ENCODE measurements at places on chromosomes 5 and 9.

DNA sequence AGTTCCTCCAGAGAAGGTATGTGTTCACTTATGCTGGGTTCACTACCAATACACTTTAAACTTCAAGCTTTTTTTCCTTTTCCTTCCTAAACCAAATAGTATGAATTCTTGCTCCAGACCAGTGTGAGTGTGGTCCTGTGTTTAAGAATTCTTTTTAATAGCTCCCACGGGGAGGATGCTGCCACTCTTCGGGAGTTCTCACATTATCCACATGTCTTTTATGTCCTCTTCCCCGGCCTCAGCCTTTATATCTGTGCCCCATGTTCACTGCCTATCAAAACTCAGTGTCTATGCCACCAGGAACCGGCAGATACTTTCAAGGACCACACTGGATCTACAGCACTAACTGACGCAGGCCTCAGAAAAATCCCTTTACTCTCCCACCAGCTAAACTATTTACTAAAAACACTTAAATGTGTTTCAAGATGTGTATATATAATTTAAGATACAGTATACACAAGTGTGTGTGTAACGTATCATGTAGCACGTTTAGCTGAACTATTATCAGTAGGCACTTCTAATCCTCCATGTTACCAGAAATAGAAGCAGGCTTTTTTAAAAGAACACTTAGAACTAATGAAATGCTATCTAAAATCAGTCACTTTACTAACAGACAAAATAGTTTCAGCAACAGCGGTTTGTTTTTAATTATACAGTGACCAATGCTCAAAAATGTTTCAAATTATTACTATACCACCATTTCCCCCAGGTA is 88.0 kb downstream of the PLPP1 start:
- DNase-seq, result no peak

DNA sequence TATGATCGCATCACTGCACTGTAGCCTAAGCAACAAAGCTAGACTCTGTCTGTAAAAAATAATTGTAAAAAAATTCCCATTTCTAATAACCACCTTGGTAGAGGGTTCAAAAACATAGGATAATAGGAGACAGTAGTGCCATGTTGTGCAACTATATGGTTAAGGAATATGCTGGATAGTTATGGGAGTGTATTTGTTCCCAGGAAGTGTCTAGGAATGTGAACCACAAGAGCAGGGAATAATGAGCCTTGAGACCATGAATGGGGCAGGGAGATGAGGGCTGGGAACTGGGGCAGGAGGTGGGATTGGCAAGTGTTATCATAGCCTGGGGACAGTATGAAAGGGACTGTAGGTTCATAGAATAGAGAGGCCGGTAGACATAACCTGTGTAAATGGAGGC is 50.4 kb downstream of the RUSC2 start:
- DNase-seq, result no peak

DNA sequence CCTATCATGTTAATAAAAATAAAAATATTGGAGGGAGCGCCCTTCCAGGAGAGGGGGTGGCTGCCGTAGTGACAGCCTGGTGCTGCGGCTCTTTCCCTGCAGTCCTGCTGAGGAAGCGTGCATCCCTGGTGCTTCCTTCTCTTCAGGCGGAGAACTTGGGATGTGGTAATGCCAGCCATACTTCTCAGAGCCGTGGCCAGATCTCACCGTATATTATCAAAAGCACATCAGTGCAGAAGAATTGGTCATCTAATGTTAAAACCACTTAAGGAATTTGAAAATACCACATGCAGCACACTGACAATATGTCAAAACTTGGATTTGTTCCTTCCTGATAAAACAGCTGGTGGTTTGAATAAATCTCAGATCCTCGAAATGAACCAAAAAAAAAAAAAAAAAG is 17.7 kb downstream of the C9orf40 start:
- DNase-seq, result no peak

DNA sequence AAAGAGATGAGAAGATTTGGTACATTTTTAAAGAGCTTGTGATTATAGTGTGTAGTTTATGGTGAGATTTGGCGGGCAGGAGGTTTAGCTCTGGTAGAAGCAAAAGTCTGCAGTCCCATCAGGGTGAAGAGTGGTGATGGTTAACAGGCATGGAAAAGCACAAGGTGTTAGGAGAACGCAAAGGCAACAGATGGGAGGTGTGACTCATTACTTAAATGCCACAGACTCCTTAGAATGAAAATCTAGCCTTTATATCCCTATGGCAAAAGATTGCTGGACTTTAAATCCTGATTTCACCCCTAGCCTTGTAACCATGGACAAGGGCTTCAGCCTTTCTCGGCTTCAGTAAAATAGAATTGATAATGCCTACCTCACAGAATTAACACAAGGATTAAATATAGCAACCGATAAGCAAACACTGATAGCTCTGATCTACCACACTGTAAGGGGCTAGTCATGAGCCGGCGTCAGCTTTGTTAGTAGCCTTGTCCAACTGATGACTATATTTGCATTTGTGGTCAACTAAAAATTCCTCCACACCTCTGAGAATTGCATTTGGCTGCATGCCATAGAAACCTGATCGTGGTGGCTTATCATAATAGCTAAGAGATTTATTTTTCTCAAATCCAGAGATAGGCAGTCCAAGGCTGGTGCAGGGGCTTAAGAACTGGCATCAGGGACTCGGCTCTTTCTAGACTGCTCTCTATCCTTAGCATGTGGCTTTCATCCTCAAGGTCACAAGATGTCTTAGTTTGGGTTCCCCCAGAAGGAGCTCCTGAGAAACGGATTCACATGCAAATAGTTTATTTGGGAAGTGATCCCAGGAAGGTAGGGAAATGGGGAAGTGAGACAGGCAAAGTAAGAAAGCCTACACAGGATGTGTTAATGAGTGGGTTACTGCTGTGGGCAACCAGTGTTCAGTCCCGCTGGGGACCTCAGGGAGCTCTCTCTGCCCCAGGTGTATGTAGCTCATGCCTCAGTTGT is 19.6 kb downstream of the MFAP3 start:
- DNase-seq, result no peak

- no peak for DNase-seq
Measured at GRCh38 chr9:91182429-91183225, 179.1 kb downstream of the AUH start.

DNA sequence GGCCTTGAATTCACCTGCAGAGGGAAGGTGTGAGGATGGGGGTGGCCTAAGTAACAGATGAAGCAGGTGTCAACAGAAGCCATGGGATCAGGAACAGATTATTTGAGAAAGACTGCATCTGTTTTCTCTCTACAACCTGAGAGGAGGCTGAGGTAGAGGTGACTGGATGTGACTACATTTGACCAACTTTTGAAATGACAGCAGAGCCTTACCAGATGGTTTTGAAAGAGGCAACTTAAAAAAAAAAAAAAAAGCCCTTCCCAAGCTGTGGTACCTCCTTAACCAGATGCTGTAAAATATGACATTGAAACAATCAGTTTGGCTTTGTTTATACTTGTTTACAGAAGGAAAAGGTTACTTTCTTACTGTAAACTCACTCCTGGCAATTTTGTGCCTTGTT is 108.6 kb downstream of the TRIO start:
- no peak for DNase-seq
